ENCODE measurements at places on chromosomes 11 and 22.
A peak's percentile ranks its signal among the peaks of the same experiment; 100 is the strongest.

- peak; percentile 35 for DNase-seq
Measured at GRCh38 chr11:12508151-12508751, 130.9 kb downstream of the PARVA start.

GRCh38 chr22:25353516-25354445, 134.3 kb downstream of the CRYBB2 start:
- DNase-seq = no peak

DNA sequence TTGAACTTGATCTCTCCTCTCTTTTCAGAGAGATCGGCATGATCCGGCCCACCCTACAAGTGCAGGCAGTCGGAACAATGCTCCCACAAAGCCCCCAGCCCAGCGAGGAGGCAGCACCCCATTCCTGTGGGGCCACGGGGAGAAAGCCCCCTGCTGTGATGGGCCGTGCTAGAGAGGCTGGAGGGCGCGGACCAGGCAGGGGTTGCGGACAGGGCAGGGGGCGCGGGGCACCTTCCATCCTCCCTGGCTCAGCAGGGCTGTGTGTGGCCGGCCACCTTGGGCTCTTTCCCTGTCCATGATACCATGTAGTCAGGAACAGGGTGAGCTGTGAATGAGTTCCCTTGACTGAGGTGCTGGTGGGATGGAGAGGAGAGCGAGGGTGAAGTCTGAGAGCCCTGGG, 379.8 kb downstream of the BRD1 start:
- DNase-seq = no peak

GRCh38 chr11:131495423-131495822, 125.0 kb downstream of the NTM start:
- DNase-seq = no peak

GRCh38 chr11:827146-827896, 398 bp upstream of the CRACR2B start:
- DNase-seq = no peak
